Cortex of kidney (tissue), 1 donor: ENCODE measurements at places on chromosomes 2 and 18.

- DNase-seq: no peak
Measured at GRCh38 chr2:226631671-226632070, 167.9 kb downstream of the IRS1 start.

DNA sequence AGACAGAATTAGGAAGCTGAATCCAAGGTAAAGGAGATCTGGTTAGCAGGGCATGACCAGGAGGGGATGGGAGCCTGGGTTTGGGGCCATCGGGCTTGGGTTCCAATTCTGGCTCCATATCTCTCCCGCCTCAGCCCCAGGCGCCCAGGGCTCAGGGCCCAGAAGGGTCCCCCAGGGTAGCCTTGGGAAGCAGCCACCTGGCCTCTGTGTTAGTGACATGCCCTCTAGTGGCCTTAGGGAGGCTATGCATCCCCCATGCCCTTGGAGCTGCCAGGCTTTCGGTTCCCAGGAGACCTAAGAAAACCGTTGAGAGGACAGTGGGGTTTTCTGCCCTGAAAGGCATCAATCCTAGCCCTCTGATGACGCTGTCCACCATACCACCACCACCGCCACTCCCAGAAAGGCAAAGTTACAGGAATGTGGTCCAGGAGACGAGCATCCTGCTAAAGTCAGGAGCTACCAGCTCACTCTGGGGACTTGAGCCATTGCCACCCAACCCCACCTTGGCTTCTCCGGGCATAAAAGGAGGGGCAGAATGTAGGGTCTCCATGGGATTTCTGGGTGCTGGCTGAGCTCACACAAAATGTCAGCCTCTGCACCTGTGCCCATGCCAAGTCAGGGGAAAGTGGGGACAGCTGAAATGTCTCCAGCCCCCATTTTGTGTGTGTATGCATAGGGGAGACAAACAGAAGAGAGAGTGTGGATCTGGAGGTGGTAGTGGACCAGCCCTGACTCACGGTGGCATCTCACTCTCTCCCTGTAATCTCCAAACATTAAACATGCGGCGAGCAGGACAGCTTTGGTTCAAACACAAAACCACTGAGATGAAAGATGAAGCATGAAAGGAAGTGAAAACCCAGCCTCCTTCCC is 56.5 kb downstream of the EMX1 start:
- DNase-seq: no peak

- DNase-seq: no peak
Measured at GRCh38 chr2:19774805-19775176, 127.0 kb downstream of the TTC32 start.

GRCh38 chr2:74440378-74441169 is 1.2 kb downstream of the RTKN start:
- DNase-seq: no peak

DNA sequence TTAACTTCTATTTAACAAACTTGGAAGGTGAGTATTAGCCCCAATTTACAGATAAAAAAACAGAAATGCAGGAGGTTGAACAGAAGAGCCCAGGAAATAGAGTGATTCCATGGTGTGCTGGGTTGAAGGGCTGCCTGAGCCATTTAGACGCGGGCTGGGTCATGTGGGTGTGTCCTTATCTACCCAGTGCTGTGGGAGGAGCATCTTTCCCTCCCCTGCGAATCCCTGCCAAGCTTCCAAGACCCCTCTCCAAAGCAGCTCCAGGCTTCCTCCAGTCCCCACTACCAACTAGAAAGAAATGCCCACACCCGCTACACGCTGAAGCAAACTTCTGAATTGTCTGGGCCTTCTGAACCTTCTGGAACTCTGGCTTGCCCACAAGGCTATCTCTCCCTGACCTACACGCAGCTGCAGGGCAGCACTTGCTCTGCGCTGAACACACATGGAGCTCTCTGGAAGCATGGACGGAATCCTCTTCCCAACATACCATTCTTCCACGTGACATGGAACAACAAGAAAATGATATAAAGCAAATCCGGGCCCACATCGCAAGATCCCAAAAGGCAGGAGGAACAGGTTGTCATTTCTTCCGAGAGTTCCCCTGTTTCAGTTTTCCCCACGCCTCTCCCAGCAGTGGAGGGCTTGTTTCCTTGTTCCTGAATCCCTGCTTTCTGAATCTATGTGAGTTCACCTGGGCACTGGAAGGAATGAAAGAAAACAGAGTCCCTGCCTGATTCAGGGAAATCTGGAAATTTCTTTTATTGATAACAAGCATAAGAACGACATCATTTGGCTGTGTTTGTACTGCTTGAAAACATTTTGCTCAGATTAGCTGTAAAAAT is 562.7 kb upstream of the ID2 start:
- DNase-seq: no peak

GRCh38 chr18:9719421-9719981 is 11.4 kb downstream of the RAB31 start:
- DNase-seq: no peak

DNA sequence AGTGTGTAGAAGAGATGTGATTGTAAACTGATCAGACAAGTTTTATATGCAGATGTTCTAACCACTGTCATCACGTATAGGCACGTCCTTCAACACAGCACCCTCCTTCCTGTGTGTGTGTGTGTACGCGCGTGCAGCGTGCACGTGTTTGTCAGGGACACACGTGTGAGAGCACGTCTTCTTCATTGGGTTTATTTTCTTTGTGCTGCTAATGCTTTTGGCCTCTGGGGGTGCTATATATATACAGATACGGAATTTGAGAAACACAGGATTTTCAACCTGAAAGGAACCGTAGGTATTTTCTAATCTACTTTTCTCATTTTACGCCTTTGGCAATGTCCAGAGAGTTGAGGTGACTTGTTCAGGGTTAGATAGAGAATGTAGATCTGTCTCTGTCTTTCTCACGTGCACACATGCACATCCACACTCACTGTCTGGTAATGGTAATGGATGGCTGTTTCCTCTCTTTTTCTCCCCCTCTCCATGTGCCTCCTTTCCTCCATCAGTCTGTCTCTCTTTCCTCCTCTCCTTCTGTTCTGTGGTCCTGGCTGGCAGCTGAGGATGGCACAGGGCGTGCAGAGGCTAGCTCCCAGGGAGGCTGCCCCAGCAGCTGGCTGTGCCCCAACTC is 13.4 kb upstream of the CELF4 start:
- no peak for DNase-seq

DNA sequence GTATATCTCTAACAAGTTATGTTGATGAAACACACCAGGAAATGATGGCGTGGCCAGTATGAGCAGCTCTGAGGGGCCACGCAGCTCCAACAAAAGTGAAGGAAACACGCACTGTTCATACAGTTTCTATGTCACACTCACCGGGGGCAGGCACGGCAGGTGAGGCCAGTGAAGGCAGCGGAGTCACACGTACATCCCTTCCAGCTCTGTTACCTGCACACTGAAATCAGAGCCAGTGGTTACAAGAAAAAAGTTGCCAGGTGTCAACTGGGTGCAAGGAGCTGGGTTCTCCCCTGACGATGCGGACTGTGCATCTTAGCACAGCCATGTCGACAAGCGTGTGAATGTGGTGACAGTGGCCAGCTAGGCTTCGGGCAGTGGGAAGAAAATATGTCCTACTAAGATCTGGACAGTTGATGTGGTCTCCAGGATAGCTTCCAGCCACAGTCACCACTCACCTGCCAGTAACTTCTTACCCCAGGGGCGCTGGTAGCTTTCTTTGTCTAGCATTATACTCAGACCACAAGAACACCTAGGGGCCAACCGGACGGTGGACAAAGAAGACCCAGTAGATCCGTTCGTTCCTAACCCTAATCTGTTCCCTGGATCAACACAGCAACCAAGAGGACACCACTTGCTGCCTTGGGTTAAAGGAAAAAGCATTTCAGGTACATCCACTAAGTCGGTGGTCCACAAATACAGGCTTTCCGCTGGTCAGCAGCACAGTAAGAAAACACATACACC is 10.1 kb downstream of the HJURP start:
- DNase-seq: no peak

DNA sequence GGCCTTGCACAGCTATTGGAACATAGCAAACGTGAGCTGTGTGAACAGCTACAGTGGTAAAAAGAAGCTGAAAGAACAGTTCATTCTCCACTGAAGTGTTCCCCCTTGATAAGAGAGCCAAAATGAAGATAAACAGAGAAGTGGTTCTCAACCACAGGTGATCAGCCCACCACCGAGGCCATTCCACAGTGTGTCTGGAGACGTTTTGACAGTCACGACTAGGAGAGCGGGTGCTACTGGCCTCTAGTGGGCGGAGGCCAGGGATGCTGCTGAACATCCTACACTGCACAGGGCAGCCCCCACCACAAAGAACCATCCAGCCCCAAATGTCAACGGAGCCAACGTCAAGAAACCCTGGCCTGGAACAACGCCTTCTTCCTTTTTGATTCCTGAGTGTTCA is 38.4 kb downstream of the ADCY3 start:
- DNase-seq: no peak

GRCh38 chr2:142694282-142694681 is 183.2 kb upstream of the KYNU start:
- no peak for DNase-seq

GRCh38 chr2:210593166-210593565 is 36.8 kb downstream of the CPS1 start:
- DNase-seq: no peak

DNA sequence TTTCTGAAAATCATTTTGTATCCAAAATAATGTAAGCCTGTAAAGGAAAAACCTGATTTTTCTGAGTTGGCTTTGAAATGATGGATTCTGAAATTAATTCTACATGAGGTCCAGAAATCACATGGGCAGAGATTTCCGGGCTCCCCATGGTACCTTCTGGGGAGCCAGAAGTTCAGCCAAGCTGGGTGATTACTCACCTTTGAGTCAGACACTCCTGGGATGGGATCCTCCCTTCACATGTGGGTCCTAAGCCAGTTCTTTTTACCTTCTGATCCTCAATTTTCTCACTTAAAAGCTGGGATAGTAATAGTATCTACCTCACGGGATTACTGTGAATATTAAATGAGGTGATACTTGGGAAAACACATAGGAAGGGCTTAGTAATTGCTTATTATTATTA is 179.8 kb upstream of the EPAS1 start:
- no peak for DNase-seq

DNA sequence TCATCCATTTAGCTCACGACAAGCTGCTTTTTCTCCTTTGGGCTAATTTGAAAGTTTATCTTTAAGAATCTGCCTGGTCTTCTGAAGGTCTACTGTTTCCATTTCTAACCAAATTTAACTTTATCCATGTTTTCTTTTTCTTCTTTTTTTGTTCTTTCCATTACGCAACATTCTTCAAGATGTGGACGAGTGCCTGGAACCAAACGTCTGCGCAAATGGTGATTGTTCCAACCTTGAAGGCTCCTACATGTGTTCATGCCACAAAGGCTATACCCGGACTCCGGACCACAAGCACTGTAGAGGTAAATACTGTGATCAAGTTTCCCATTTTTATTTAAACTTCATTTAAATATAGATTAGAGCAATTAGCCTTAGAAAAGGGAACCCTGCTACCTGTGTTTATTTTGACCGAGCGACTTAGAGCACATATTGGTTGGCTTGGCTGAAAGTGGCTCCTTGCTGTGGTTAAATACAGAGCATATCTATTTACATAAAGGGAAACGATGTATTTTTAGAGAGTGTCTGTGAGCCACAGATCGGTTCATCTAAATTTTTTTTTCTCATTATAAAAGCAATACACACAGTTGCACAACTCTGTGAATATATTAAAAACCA is 183.4 kb upstream of the RASGRP3 start:
- DNase-seq: no peak

DNA sequence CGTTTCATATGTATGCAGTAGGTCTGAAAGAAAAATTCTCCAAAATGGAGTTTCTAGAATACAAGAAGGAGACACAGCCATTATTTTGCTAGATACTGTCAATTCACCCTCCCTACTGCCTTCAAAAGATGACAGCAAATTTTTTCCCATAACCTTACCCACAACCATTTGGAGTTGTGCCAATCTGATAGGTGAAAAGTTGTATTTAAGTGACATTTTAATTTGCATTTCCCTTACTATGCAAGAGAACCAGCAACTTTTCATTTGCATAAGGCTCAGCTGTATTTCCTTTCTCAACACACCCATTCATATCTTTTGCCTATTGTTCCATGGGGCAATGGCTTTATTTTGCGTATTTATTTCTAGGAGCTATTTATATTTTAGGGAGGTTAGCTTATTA is 31.4 kb upstream of the IL18RAP start:
- DNase-seq: no peak

- DNase-seq: no peak
Measured at GRCh38 chr18:23718243-23718720, 29.0 kb downstream of the LAMA3 start.

DNA sequence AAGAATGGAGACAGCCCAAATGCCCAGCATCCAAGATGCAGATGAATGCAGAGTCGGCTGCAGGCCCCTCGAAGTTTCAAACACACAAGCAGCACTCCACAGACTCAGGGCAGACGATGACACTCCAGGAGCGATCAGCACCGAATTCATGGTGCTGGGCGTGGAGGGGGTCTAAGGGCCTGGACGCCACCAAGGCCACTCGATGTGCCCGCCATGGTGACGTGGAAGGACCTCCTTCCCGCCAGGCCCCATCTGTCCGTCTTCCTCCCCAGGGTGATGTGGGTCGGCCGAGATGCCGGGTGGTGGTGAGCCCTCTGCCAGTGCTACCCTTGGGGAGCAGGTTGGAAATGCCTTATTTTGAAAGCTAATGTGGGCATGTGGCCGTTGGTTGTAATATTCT is 9.4 kb downstream of the KIF1A start:
- no peak for DNase-seq

GRCh38 chr2:11829324-11829946 is 83.0 kb downstream of the LPIN1 start:
- no peak for DNase-seq

- no peak for DNase-seq
Measured at GRCh38 chr2:95531254-95531771, 46.8 kb upstream of the TRIM43B start.

GRCh38 chr18:48460929-48461583 is 51.9 kb upstream of the ZBTB7C start:
- DNase-seq: no peak

- DNase-seq: no peak
Measured at GRCh38 chr2:40725040-40725439, 273.1 kb upstream of the SLC8A1 start.

GRCh38 chr2:64336171-64336570 is 117.8 kb upstream of the LGALSL start:
- DNase-seq: no peak

GRCh38 chr18:5962362-5962761 is 67.0 kb upstream of the TMEM200C start:
- DNase-seq: no peak

DNA sequence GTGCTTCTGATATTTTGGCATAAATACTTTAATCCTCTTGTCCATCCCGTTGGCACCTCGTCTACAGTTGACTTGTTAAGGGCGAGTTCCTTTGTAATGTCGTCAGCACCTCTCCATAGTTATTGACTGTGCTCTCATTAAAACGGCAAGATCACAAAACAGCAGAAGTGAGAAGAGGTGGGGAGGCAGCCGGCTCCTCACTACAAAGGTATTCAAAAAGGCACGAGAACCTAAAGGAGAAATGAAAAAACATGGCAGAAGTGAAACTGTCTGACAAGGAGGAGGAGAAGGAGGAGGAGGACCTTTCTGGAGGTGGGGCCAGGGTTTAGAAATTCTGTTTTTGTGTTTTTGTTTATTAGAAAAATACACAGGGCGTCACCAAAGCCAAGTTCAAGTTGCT is 235.6 kb downstream of the BCL11A start:
- no peak for DNase-seq
